NCI-H1417 treated with DMSO at 0.1 percent for 48 hours (cell line): ENCODE measurements at places on chromosomes 7 and 10.

GRCh38 chr7:105806592-105807447, 69.6 kb downstream of the ATXN7L1 start:
- no peak for DNase-seq

DNA sequence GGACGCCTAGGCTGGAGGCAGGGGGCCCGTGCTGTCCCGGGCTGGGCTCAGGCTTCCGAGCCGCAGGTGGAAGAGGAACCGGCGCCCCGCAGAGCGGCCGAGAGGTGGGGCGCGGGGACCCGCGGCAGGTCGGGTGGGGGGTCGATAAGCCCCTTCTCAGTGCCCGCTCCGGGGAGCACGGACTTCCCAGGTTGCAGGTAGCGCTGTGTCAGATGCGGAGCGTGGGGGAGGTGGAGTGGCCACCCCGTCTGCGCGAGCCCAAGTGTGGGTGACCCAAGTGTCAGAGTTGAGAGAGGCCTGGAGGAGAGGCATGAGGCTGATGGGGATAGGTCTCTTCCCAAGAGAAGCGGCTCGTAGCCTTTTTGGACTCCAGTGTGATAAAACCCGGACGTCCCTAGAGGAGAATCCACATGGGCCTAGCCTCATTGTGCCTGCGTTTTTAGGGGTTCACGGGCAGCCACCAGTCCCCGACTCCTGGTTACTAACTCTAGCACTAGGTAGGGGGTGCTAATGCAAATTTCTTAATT, 580 bp downstream of the EEPD1 start:
- no peak for DNase-seq

- DNase-seq: no peak
These were observed 227.2 kb upstream of the KLF14 start for GRCh38 chr7:130961128-130961601.

- DNase-seq: no peak
These were observed 41.1 kb upstream of the RET start for GRCh38 chr10:43035800-43036199.

- no peak for DNase-seq
These were observed 8.4 kb upstream of the MARVELD1 start for GRCh38 chr10:97705006-97705670.

- no peak for DNase-seq
These were observed 73.8 kb downstream of the TAF3 start for GRCh38 chr10:7892146-7892545.

DNA sequence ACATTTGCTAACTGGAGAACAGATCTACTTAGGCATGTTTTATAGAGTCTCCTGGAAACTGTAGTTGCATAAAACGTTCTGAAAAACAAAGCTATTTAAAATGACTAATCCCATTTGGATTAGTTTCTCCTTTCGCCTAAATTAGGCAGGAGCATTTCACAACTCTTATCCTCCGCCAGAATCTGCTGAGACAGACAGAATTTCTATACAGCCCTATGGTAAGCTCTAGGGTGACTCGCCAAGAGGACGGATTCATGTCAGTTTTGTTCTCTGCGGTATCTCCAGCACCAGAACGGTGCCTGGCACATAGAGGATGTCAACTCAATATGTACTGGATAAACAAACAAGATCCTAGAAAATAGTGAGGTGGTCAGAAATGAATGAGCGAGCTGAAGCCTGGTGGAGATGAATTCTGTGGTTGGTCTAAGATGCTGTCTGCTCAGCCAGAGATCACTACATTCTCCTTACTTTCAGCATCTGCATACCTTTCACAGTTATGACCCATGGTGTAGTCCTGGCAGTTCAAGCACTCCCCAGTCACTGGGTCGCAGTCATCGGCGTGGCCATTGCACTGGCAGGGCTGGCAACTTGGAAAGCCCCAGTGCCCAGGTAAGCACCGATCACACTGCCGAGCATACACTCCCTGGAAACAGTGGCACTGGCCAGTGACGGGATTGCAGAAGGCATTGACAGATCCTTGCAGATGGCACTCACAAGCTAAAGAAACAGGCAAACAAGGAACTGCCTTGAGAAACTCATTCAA, 44.0 kb downstream of the LAMB1 start:
- DNase-seq: no peak

DNA sequence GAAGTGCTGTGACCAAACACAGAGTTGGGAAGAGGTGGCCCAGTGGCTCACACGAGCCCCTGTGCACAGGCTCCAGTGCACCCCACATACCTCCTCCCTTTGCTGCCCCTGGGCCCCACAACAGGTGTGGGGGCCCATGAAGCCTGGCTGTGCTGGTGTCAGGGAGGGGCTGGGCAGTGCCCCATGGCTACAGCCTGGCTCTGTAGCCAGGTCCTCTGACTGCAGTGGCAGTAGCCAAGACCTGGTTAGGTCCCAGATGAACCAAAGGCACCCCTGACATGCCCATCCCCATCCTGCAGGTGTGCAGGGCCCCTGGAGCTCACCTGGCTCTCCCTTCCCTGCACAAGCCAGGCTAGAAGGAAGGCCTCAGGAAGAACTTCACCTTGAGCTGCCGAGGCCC, 176.3 kb downstream of the GRID1 start:
- no peak for DNase-seq

GRCh38 chr10:8705415-8705814, 650.9 kb downstream of the GATA3 start:
- DNase-seq: no peak

DNA sequence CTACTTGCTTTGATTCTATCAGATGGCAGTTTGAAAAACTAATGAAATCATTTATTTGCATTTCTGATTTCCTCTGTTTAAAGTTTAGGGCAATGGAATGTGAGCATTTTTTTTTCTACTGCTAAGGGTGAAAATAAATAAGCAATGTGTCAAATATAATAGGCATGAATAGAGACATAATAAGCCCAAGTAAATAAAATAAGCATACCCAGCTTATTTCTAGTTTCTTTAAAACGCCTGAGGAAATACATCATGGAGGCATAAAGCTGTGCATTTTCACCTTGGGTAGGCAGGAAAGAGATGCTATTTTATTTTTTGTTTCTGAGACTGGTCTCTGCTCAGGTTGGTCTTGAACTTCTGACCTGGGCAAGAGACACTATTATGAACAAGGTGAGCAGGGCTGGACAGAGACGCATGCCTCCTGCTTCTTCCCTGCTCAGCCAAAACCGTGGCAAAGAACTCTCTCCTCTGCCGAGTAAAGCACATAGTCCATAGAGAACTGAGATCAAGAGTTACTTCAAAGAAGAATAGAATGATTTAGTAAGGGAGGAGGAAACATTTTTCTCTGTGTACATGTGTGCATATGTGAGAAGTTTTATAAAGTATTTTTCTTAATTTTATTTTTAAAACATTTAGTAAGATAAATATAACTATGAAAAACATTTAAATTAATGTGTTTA, 138.1 kb downstream of the GNAI1 start:
- no peak for DNase-seq

DNA sequence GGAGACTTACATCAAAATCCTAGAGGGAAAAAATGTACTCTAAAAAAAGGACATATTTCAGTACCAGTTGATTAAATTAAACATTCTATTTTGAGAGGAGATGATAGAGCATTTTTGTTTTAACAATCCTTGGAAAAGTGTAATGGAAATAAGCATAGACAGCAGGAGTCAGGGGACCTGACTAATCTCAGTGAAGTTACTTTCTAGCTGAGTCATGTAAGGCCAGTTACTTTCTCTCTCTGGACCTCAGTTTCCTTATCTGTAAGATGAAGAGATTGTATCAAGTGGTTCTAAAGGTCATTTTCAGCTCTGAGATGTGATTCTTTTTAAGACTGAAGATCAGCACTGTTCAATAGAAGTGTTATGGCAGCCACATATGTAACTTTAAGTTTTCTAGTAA, 44.1 kb downstream of the VTI1A start:
- no peak for DNase-seq

DNA sequence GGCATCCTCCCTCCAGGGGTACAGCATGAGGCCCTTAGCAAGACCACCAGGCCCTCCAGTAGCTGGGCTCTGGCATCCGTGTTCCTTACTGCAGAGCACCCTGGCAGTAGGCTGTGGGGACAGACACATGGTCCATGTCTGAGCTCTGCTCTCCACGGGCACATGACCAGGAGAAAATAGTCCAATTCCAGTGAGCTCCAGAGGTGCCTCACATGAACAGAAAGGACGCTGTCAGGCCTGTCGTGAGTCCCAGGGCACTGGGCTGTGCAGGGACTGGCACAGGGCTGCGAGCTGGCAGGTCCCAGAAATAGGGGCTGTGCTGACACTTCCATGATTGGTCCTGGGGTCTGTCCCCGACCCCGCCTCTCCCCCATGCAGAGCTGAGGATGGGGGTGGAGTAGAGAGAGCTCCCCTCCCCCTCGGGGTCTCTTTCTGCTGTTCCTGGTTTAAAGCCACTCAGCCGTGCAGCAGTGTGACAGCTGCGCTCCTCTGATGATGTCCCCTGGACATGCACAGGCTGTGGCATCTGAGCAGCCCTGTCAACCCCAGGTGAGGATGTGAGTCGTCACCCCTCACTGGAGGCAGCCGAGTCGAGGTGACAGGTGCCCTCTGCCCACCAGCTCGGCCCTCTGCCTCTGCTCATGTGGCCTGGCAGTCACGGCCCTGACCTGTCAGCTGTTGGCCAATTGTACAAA, 25.2 kb upstream of the ZNF488 start:
- no peak for DNase-seq

DNA sequence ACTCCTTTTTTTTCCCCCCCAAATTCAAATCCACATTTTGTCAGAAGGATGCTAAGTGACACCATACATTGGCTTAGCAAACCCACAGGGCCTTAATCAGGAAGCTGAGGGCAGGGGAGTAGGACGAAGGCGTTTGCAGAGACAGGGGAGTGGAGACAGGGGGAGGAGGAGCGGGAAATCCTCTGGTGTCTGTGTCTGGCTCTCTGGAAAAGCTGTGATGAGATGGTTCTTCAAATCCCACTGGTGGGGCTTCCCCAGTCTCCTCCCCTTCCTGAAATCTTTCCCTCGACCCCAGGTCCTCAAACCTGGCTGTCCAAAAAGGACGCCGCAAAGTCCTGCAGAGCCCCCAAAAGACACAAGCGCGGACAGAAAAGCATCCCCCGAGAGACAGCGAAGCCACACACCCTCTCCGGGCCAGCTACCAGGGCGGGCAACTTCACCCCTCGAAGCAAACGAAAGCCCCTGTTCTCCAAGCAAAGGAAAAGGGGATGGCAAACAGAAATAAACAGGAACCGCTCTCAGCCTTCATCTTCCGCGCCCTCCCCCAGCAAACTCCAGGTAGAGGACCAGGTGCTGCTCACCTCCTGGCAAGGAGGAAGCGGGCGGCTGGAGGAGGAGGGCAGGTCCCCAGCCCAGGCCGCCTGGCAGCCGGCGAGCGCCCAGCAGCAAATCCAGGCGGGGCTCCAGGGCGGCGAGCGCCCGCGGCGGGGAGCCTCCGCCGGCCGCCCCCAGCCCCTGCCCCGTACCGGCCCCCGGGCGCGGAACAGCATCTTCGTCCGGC, 520 bp downstream of the ELAPOR2 start:
- DNase-seq: no peak

- DNase-seq: no peak
These were observed 27.6 kb downstream of the SGPL1 start for GRCh38 chr10:70843333-70843732.

- no peak for DNase-seq
These were observed 118.8 kb downstream of the JAZF1 start for GRCh38 chr7:28061824-28062196.

GRCh38 chr10:93160829-93161228, 87.1 kb downstream of the CYP26A1 start:
- no peak for DNase-seq

- DNase-seq: no peak
These were observed 103.8 kb downstream of the PDGFA start for GRCh38 chr7:415646-416525.

DNA sequence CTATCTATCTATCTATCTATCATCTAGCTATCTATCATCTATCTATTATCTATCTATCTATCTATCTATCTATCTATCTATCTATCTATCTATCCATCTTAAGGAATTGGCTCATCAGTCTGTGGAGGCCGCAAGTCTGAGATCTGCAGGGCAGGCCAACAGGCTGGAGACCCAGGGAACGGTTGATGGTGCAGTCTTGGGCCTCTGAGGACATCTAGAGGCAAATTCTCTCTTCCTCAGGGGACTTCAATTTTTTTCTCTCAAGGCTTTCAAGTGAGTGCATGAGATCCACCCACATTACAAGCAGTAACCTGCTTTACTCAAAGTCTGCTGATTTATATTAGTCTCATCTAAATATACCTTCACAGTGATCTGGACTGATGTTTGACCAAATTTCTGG, 197.0 kb downstream of the GLRX3 start:
- DNase-seq: no peak

DNA sequence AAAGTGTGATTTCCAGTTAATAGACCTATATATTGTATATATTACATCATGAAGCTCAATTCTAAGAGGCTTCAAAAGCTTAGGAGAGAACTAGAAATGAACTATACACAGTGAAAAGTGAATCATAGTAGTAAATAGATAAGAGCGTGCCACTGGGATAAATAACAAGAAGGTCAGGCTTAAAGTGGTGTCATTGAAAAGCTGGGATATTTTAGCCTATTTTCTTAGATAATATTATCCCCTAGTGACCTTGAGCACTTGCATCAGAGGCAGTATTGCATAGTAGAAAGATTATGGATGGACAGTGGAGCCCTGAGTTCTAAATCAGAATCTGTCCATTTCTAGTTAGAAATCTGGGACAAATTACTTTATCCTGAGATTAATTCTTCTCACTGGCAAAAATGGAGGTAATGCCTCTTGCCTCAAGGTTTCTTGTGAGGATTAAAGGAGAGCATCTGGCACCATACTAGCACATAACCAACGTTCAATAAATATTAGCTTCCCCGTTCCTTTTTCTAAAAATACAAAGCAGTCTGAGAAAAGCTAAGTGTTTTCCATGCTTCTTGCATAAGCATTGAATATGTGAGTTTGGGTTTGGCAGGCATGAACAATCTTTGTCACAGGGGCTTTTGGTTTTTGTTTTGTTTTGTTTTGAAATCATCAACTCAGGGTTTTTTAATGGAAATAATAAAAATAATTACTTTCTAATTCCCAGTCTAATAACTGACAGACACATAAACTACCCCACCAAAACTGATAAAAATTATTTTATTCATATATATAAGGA, 27.3 kb upstream of the MACC1 start:
- DNase-seq: no peak

DNA sequence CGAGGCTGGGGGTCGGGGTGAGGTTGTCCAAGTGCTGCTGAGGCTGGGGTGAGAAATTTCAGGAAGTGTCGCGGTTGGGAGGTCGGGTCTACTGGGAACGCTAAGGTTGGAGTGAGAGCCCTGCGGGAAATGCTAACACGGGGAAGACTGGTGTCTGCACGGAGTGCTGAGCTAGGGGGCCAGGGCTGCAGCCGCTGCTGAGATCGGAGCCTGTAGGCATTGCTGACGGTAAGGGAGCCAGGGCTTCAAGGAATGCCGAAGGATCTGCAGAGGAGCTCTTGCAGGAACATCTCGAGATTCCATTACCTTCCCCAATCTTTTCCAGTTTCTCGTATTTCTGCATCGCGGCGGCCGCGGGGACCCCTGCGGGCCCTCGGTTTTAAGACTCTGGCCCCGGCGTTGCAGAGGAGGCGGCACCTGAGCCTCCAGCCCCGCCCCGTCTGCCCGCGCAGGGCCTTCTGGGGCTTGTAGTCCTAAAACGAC, at the start of gene CDK5:
CDK5 (minus strand) TSS at position 392 of the 483 bp plus-strand sequence; CDS start at position 343, 49 bp downstream.
- DNase-seq: no peak

GRCh38 chr10:5540891-5541290, 16.1 kb downstream of the CALML3 start:
- no peak for DNase-seq

GRCh38 chr10:49025347-49025983, 85.8 kb upstream of the LRRC18 start:
- DNase-seq: no peak

GRCh38 chr10:19048489-19048888, at the start of gene MALRD1:
Gene MALRD1 (plus strand): TSS chr10:19048801. CDS start chr10:19048939, 138 bp downstream.
- DNase-seq: no peak
